Motor neuron (in vitro differentiated cells): ENCODE measurements at places on chromosomes 11 and 22.

DNA sequence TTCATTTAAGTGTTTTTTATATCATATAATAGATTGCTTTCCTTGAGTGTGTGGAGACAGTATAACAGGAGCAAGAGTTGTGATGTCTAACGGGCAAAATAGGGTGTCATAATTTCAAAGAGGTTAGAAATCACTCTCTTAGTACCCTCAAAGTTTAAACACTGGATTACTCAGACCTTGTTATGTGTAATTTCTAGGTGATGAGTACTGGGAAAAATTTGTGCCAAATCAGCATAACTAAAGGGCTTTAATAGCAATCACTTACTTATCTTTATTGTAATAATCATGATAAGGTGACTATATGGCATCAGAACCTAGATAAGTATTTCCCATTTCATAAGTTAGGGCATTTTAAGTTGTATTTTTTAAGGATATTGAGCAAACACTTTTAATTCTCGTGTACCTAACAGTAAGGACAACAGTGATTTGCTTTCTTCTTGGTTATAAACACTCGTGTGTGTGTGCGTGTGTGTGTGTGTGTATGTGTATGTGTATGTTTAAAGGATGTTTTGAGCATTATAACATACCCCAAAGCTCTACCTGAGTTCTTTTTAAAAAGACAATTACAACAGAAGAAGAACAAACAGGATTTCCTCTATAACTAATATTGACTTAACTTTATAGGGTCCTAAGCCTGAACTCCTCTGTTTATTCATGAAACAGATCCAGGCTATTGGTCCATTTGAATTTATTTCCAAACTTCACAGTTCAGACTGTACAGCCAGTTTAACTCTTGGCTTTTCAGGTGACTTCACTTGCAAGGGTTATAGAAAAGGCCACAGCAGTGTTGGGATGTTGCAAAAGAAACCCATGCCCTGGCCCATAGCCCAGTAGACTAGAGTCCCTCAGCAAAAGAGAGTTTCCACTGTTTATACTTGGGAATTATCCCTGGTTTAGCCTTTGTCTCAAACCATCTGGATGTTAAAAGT lies 23.7 kb upstream of the PDE3B start:
- ATAC-seq: no peak

DNA sequence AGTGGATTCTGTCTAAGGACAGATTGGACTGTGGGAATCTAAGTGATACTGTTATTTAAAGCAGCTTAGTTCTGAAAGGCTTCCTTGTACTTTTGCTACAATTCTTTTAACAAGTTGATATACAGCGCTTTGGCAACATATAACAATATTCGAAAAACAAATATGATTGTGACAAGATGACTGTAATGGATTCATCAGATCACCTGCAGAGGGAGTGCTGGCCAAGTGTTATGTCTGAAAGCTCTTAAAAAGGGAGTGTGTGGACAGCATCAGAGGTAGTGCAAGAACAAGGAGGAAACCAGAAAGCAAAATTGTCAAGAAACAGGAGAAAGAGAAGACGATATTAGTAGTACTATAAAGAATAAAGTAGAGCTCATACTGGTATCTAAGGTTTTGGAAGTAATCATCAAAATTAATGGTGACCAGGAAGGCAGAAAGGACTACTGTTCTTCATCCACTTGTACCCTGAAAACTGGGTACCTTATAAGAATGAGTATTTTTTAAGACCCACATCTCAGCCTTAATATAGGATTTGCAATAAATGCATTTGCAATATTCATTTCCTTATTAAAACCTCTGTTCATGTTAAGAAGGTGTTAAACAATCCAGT lies 1112.0 kb upstream of the CCDC90B start:
- ATAC-seq: peak; percentile 35

- no peak for ATAC-seq
Measured at GRCh38 chr22:25702571-25703167, 39.3 kb upstream of the MYO18B start.

GRCh38 chr11:47215366-47215910 lies 664 bp downstream of the DDB2 start:
- no peak for ATAC-seq

DNA sequence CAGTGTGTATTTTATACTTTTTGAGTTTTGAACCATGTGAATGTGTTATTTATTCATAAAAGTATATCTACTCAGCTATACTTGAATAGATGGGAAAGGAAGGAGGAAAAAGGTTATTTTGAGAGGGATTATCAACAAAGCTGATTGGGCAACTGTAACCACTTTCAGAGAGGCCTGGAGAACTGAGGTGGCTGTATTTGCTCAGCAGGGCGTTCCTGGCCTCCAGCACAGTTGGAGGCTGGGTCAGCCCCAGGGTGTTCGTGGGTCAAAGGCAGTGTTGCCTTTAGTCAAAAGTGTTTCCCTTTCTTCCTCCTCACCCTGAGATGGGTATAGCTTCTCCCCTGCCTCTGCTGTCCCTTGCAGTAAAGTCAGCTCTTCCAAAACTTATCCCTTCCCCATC lies 26.7 kb downstream of the ASCC2 start:
- ATAC-seq: peak; percentile 63

GRCh38 chr11:69640995-69641581 lies at the start of gene CCND1:
CCND1 (plus strand) TSS chr11:69641156; CDS start chr11:69641314, 158 bp downstream.
- ATAC-seq: peak; percentile 11

- no peak for ATAC-seq
Measured at GRCh38 chr11:72271980-72272379, 28.0 kb upstream of the PHOX2A start.

DNA sequence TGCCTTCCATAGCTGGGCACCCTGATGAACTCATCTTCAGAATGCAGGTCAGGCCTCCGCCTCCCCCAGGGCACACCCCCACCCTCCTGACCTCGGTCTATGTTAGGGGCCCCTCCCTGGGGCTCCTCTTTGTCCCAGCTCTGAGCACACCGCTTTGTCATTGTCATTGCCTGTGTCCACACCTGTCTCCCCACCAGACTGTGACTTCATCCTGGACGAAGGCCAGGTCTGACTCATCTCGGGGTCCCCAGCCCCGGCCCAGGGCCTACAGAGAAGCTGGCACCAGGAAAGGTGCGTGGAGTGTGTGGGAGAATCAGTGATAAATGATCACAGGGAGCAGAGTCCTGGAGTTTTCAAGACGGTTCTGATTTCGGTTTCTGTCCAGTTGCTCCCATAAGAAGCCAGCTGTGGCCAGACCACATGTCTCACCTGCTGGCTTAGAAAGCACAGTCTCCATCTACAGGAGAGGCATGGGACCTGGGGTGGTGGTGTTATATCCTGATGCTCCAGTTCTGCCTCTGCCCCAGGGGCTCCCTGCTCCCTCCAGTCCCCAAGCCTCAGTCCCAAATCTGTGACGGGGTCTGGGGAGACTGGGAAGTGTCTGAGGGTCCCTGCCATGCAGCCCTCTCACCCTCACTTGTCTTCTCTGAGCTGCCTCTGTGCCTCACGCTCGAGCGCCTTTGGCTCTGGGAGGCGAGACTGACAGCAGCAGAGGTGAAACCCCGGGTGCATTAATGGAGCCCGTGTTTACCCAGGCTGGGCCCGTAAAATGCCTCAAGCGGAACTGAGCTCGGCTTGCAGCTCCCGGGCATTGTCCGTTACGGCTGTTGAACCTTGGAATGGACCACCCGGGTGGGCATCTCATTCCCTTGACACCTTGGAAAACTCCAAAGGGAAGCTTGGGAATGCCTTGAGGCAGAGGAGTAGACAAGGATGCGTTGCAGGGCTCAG lies 85.5 kb upstream of the WNT11 start:
- no peak for ATAC-seq

DNA sequence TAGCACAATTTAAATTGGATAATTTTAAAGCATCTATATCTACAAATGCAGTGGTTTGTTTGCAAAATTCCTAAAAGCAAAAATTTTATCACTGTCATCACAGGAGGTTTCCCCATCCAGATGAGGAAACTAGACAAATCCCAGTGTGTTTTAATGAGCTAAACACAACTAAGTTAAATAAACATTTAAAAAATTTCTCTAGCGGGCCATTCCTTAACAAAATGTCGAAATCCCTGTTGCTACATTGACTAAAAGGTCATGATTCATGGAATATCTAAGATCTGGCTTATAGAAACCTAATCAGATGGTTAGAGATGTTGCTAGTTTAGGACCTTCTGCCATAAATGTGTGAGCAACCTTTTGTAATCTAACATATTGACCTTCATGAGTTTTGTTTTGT lies 107.3 kb upstream of the BDNF start:
- ATAC-seq: no peak

DNA sequence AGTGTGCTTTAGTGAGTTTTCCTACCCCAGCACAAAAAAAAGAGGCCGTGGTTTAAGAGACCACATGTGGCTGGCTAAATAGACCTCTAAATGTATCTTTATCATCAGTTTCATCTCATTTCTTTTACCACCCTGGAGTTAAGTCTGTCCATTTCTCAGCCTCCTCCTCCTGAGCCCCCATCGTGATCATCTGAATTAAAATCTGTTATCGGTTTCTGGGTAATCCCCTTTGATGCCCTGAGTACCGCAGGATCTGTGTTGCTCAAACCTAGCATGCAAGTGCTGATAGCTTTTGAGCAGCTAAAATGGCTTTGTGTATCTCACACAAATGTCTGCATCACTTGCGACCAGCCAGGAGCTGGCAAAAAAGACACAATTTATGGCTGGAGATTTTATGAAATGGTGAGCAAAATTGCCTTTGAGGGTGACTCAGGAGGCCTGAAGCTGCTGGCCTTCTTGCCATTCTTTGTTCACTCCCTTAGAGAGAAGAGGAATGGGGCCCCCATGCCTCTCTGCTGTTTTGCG lies 236.5 kb downstream of the NTM start:
- ATAC-seq: no peak

GRCh38 chr11:10331548-10332289 lies 26.8 kb downstream of the ADM start:
- no peak for ATAC-seq

GRCh38 chr22:48807155-48807554 lies 1020.5 kb downstream of the BRD1 start:
- no peak for ATAC-seq

DNA sequence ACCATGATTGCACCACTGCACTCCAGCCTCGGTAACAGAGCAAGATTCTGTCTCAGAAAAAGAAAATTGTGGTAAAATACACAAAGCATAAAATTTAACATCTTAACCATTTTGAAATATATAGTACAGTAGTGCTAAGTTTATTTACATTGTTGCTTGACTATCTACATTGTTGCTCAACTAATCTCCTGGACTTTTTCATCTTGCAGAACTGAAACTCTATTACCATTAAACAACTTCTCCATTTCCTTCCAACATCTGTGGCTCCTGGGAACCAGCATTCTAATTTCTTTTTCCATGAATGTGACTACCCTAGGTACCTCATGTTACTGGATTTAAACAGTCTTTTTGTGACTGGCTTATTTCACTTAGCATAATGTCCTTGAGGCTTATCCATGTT lies 13.5 kb upstream of the VWA5A start:
- ATAC-seq: no peak

DNA sequence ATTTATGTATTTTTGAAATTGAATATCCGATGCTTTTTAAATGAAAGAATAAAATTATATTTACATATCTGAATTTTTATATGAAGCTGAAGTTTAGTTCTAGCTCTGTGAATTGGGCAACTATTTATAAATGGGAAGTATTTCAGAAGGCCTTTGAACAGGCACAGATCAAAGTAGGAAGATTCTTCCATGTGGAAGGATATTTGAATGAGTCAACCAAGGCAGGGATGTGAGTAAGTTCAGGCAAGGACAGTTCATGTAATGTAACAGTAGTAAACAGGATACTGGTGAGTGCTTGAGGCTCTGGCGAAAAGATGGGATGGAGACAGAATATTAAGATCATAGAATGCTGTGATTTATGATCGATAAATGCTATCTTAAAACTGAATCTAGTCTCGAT lies 417.8 kb upstream of the CCDC179 start:
- no peak for ATAC-seq

DNA sequence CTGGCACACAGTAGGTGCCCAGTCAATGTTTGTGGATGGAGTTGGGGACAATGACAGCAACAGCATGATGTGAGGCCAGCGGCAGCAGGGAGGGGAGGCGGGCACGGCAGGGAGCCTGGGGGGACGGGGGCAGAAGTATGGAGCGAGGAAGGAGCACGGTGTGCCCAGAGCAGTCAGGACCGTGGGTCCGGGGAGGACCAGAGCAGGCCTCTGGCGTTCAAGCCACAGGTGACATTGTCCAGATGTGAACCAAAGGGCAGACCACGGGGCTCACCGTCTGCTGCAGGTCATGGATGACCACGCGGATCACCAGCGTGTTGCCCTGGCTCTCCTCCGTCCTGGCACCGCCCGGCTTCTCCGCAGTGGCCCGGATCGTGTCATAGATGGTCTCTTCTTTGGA lies 105.5 kb downstream of the SHANK2 start:
- no peak for ATAC-seq

- ATAC-seq: no peak
Measured at GRCh38 chr11:104055596-104055995, 19.2 kb downstream of the DDI1 start.

DNA sequence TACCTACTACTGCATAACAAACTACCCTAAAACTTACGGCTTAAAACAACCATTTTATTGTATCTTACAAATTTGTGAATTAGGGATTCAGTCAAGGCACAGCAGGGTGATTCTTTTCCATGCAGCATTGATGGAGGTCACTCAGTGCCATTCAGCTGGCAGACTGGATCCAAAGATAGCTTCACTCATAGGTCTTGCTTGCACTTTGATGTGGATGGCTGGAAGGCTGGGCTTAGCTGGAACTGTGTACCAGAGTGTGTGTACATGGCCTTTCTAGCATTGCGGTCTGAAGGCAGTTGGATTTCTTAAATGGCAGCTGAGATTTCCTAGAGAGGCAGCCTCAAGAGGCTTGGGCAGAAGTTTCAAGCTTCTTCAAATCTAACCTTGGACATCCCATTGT lies 25.0 kb downstream of the YAP1 start:
- ATAC-seq: no peak

DNA sequence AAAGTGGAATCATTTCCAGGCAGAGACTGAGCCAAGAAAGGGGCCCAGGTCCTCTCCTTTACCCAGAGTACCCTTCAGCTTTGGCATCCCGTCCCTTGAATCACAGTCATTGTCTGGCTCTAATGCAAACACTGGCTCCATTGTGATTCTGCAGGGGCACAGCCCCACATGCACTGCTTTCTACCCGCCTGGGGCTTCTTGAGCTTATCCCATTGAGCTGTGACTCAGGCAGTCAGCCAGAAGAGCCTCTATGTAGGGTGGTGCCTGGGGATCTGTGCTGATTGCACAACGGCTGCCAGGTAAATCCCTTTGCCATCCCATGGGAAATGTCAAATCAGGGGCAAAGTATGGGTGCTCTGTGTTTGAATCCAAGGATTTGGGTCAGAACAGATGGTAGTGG lies 88.9 kb downstream of the RASSF10 start:
- peak; percentile 73 for ATAC-seq

DNA sequence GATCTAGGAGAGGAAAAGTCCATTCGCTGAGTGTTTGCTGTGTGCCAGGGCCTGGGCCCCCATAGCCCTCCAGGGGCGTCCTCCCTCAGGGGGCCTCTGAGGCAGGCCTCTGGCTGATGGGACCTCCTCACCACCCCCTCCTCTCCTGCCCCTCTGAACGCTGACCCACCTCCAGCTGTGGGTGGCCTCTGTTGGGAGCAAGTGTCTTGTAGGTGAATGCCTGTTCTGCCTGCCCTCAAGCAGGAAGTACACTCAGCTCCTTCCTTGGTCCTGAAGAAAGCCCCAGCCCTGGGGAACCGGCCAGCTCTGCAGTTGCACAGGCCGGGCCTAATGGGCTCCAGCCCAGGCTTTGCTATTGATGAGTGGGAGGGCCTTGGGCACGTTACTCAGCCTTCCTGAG lies 3.5 kb downstream of the MYO7A start:
- ATAC-seq: no peak

GRCh38 chr11:35334385-35335090 lies 84.8 kb downstream of the SLC1A2 start:
- ATAC-seq: no peak
